ENCODE measurements at places on chromosomes 11 and 22.
A peak's percentile ranks its signal among the peaks of the same experiment; 100 is the strongest.

- no peak for DNase-seq
These were observed 227.5 kb downstream of the ADAMTS15 start for GRCh38 chr11:130675917-130676316.

GRCh38 chr11:95229199-95229992, 1.6 kb downstream of the SESN3 start:
- no peak for DNase-seq

- DNase-seq = no peak
These were observed 1.1 kb downstream of the ATL3 start for GRCh38 chr11:63670096-63670432.

DNA sequence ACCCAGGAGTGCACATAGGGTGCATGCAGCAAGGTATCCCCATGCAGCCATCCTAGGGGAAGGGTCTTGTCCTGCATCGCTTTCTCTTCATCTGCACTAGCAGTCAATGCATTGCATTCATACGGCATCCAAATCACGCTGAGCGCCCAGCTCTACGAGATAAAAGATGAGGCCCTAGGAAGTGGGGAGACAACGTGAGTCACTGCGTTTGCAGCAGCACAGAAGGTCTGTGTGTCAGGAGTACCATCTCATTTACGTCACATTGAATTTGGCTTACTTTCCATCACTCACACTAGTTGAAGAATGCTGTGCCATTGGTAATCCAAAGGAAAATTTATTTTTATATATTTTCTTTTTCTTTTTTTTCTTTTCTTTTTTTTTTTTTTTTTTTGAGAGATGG, 2.5 kb upstream of the ST14 start:
- DNase-seq = no peak

GRCh38 chr22:18104566-18104965, 6.0 kb upstream of the TUBA8 start:
- no peak for DNase-seq

DNA sequence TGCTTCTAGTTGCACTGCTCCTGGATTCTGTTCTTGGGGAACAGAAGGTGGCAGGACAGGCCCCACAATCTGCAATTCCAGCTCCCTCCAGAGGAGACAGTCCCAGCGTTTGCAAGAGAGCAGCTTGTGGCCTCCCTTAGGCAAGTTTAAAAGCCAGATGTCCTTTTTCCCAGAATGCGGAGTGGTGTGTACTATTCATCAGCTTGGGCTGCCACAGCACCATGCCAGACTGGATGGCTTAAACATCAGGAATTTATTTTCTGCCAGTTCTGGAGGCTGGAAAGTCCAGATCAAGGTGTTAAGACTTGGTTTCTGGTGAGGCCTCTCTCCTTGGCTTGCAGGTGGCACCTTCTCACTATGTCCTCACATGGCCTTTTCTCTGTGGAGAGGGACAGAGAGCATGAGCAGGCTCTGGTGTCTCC, 11.7 kb downstream of the MIAT start:
- no peak for DNase-seq

DNA sequence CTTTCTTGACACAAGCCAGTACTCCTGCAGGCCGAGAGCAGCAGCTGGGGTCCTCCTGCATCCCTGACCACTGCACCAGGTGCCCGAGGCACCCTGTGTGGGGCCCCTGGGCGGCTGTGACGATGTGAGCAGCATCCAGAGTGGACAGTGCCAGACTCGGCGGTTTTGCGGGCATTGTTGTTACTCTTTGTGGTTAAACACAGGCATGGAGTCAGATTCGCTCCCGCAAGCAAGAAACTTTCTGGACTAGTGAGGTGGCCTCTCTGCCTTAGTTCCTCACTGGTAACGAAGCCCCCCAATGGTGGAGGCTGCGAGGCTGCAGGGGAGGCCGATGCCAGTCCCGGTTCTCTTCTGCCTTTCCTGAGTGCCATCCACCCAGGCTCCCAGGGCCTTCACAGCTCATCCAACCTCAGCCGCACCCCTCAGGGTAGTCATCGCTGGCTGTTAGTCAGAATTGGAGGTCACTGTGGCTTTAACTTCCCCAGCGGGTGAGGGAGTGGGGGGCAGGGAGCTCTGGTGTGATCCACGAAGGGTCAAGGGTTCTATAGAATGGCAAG, 3.7 kb upstream of the CLDN5 start:
- no peak for DNase-seq

GRCh38 chr11:66243782-66244535, 24.5 kb upstream of the RAB1B start:
- no peak for DNase-seq

DNA sequence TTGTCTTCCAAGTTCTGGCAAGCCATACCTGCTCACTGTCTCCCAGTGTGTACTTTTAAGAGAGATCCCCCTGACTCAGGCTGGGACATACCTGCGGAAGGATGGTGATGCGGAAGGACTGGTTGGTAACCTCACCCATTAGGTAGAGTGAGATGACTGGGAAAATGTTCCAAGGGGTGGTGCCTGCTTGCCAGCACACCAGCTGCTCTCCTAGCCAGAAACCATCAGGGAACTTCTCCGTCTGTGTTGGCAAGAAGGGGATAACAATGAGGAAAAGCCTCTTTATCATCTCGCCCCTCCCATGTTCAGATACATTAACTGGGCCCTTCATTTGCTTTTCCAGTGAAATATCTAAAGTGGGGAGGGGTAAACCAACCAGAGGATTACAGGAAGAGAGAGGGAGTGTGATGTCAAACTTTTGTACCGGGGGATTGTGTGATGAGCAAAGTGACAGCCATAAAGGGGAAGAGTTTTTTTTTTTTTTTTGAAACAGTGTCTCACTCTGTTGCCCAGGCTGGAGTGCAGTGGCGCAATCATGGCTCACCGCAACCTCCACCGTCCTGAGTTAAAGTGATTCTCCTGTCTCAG, at the start of gene BACE1-AS:
BACE1-AS (plus strand) TSS at position 538 of the 588 bp plus-strand sequence.
- no peak for DNase-seq

DNA sequence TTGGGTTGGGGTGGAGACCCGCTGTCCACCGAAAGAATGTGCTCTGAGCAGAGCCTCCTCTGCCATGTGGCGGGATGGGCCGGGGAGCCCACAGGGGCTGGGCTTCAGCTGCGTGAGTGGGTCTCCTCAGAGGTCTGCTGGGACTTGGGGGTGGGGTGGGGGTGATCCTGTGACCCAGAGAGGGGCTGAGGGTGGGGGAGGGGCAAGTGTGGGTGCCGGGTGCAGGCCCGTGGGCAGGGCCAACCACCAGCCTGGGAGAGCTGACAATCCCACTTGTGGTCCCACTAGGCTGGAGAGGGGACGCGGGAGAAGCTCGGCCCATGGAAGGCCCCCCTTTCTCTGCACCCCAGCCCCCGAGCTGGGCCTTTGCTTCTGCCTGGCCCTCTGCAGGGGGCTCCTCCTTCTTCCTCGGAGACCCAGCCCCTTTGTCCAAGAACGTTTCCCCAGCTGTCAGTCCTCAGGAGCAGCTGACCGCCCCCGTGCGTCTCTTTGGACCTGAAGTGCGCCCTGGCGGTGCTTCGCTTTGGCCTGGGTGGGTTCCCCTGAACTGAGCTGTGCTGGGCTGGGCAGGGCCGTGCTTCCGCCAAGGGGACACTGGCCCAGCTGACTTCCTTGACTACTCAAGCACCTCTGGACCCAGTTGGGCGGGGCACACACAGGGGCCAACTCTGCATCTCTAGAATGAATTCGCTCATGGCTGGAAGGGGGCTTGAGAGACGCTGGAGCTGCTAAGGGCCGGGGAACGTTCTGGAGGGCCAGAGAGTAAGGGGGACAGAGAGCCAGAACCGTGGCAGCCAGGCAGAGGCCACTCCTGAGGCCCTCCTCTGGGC, 30.2 kb downstream of the OSBPL5 start:
- no peak for DNase-seq

- no peak for DNase-seq
These were observed 27.9 kb upstream of the SLC36A4 start for GRCh38 chr11:93225662-93226061.

GRCh38 chr22:45758603-45759002, 87.0 kb downstream of the ATXN10 start:
- no peak for DNase-seq

DNA sequence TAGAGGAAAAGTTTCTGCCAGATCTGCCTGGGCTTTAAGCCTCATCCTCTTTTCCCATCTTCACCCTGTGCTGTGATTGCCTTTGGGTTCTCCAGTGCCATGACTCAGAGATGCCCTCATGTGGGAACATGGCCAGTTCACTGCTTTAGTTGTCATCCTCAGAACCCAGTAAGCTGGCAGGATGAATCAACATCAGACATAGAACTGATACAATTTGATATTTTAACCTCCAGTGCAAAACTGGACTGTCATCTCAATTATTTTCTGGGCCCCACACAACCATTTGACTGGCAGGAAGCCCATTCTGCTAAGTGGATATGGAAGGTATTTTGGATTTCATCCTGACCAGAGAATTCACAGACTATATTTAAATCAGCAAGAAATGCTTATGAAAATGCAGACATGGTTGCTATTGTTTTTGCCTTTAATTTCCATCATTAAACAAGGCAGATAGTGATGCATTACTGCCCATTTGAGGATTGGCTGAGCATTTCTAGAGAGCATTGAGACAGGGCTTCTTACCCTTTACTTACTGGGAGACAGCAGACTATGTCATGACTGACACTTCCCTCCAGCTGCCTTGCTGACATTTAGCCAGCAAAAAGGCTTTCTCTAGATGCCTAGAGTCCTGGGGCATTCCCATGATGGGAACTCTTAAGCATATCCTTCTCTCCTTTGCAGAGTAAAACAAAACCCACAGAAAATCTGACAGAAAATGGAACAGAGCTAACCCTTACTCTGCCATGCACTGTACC, 327.1 kb upstream of the MTNR1B start:
- DNase-seq = no peak

DNA sequence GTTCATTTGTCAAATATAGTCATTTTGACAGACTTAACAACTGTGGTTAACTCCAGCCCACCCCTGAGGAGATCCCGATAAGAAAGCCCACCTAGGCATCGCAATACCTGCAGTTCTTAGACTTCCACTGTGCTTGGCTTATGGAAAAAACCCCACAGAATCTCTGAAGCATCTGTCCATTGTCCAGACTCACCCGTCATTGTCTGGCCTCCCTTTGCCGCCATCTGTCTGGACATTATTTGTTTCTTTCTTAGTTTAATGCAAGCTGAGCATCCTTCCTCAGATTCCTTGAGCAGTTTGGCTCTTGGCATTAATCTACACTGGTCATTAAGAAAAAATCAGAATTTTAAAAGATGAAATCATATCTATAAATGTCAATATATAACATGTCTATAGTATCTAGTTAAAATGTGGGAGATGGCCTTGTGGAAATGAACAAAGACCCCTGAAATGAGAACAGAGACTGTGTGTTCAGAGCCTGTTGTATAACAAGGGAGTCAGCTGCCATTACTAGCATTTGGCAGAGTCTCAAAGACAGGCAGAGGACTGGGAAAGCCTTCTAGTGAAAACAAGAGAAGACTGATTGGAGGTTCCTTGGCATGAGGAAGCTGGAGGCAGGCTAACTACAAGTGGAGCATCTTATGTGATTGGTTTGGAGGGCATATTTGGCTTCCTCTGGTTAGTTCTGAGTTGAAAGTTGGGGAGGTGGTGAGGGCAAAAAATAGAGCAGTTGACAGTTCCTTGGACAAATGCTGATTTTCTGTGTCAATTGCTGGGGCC, 80.4 kb downstream of the SPON1 start:
- no peak for DNase-seq

DNA sequence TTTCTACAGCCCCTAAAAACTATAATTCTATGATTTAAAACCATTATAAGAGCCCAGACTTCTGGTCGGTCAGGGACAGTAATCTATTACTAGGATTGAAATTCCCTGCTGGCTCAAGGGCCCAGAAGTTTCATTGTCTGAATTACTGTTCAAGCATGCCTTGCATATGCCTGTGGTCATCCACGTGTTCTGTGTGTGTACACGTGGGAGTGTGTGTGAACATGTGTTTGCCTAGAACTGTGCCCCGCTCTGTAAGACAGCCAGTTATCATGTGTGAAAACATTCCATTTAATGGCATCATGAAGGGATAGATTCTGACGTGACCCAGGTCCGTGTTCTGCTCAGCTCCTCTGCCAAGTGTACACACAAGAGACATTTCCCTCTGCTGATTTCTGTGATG, 189.3 kb upstream of the NECTIN1 start:
- no peak for DNase-seq

GRCh38 chr11:130725421-130726233, 190.7 kb downstream of the SNX19 start:
- DNase-seq = no peak

DNA sequence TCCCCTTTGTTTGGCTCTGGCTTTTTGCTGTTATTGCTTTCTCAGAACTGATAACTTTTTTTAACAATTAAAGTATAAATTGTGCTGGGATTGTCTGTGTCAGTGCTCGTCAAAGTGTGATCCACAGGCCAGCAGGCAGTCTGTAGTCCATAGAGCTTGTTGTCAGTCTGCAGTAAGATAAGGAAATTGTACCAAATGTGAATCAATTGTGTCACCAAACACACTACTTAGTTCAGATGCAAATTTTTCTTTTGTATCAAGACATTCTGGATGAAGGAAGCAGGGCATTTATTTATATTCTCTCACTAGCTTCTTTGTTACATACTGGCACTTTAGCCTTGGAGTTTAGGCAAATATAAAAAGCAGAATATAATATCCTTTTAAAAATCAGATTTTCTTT, 121.0 kb downstream of the WNT11 start:
- DNase-seq = no peak

DNA sequence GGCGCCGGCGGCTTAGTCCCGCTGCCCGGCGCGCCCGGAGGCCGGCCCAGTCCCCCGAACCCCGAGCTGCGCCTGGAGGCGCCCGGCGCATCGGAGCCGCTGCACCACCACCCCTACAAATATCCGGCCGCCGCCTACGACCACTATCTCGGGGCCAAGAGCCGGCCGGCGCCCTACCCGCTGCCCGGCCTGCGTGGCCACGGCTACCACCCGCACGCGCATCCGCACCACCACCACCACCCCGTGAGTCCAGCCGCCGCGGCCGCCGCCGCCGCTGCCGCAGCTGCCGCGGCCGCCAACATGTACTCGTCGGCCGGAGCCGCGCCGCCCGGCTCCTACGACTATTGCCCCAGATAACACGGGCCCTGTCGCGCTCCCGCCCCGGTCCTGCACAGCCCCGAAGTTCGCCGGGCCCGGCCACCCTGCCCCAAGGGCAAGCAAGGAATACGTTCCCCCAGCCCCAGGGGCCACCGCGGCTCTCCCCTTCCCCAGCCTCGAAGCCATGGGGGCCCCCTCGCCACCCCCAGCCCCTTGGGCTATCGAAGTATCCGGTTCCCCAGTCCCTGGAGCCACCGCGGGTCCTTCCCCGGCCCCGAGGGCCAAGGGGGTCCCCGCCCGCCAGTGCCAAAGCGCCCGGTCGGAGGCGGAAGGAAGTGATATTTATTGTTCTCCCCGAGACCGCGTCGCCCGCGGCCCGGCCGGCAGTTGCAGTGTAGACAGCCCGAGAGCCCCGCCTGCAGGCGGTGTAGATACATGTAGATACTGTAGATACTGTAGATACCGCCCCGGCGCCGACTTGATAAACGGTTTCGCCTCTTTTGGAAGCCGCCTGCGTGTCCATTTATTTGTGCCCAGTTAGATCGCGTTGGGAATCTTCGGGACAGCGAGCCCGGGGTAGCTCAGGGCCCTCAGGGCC, 6.2 kb downstream of the TBX1 start:
- DNase-seq = peak; percentile 32

DNA sequence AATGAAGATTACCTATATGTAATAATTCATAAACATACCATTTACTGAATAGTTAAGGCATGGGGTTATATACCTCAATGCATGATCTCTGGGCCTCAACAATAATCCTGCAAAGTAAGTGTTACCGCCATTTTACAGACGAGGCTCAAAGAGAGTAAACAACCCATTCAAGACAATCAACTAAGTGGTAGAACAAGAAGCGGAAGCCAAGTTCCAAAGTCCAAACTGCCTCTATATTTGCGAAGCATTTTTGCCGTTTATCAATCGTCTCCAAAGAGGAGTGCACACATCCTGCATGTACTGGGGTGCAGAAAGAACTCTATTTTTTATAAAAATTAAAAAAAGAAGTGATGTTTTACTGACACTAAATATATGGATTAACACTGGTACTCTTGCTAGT, 27.5 kb upstream of the P4HA3 start:
- no peak for DNase-seq

Measured in T-cell (primary cell).